ENCODE measurements at places on chromosomes 16 and 17.

DNA sequence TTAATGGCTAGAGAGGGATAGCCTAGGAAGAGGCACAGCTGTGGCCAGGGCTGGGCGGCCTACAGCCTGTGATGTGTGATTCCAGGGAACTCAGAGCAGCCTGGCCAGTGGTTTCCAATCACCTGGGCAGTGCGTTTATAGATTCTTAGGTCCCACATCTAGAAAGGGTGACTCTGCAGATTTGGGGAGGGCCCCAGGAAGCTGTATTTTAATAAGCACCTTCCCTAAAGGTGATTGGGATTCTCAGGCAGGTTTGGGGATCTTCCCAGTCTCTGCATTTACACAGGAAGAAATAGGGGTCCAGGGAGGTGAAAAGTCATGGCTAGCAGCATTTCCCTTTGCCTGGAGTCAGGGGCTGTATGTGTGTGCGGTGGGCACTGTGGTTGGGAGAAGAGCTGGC lies 9.5 kb downstream of the SPNS2 start:
- DNase-seq: no peak

- DNase-seq: no peak
These were observed 362.6 kb downstream of the CNTNAP4 start for GRCh38 chr16:76639685-76640289.

DNA sequence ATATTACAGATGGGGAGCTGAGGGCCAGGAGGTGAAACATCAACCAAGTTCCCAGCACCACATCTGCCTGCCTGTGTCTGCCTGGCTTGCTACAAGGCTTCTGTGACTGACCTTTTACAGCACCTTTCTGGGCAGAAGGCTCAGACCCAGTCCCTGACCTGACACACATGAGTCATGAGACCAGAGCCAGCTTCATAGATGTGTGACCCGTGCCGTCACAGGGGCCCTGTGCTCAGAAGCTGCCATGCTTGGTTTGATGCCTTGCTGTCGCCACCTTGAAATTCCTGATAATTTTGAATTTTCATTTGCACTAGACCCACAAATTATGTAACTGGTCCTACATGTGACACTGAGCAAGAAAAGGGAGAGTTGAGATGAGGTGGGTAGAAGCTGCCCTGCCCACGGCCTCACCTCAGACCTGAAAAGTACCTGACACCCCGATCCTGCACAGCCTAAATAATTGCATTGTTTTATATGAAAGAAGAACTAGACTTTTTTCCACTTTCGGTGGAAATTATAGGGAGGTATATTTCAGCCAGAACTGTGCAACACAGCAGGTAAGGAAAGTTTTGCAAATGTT lies 13.3 kb upstream of the PECAM1 start:
- DNase-seq: no peak

DNA sequence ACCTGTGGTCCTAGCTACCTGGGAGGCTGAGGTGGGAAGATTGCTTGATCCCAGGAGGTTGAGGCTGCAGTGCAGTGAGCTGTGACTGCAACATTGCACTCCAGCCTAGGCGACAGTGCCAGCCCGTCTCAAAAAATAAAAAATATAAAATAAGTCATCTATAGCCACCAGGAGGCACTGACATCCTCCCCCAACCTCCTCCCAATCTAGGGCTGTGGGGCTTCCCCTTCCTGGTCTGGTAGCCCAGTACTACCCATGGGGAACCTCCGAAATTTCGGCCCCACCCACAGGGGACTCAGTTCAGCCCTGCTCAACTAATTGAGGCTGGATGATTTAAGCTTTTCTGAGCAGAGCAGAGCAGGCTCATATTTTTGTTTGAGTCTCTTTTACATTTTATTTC lies 3.2 kb downstream of the ZSCAN10 start:
- no peak for DNase-seq

GRCh38 chr17:38595892-38596291 lies 9.9 kb downstream of the SRCIN1 start:
- no peak for DNase-seq

DNA sequence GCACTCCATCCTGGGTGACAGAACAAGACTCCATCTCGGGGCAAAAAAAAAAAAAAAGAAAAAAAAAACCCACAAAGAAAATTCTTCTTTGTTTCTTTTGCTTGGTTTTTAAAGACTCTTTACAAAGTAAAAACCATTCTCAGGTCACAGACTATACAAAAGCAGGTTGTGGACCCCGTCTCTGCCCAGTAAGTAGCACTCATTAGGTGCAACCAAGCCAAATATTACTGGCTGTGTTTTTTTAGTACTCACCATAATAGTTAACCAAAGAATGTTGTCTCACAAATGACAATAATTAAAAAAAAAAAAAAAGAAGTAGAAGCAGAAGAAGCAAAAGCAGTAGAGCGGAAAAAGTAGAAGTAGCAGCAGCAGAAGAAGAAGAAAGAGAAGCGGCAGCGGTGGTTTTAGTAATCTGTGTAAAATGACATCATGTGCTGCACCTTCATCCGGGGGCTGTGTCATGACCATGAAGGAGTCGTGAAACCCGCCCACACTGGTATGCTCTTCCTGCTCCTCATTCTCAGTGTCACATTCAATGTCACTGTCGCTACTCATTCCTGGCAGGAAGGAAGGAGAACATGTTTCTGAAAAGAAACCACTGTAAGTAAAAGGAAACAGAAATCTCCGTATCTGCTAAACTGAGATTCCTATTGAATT lies 105.4 kb downstream of the TRIM37 start:
- DNase-seq: peak; percentile 14

GRCh38 chr17:39139161-39139511 lies 12.3 kb downstream of the PLXDC1 start:
- DNase-seq: no peak

- no peak for DNase-seq
These were observed 4.6 kb downstream of the CMTM3 start for GRCh38 chr16:66609139-66609510.

- no peak for DNase-seq
These were observed 255.9 kb downstream of the SOX9 start for GRCh38 chr17:72376526-72377345.

All from stimulated activated CD8-positive, alpha-beta memory T cell treated with anti-CD3 and anti-CD28 coated beads, Interleukin-15, amount 100 ng/mL, for 24 hours (primary cell).